ENCODE measurements at places on chromosomes 5 and 9.

GRCh38 chr5:63959177-63959982 lies 2.9 kb downstream of the HTR1A start:
- no peak for DNase-seq

DNA sequence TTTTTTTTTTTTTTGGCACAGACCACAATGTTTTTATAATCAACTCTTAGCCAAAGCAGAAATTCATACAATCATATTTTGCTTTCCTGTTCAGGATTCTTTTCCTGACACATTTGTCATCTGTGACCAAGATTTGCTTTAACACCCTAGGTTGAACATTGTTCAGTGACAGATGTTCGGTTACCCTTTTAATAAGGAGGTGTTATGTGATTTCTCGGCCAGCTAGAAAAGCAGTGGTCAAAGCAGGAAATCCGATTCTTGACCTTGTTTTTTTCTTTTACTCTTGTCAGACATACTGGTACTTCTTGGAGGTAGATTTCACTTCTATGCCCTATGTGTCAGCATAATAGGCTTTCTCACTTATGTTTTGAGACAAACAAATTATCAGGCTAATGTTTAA lies 335.3 kb upstream of the ACTBL2 start:
- no peak for DNase-seq

DNA sequence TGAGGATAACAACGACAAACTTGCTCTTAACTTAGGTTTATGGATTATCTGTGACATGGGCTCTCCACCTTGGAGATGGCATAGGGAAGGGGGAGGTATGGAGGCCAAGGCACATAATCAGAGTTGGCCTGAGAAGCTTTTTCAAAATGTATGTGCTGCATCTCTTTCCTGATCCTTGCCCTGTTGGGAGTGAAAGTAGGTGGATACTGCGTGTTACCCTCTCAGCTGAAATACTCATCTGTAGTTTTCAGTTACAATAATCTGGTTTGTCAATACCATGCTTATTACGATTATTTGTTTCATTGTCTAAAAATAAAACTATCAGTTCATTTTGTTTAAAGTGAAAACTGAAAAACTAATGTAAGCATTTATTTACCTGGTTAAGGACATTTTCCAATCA lies 86.7 kb downstream of the SLC44A1 start:
- DNase-seq: no peak

- no peak for DNase-seq
Measured at GRCh38 chr9:6197330-6197729, 18.3 kb upstream of the IL33 start.

DNA sequence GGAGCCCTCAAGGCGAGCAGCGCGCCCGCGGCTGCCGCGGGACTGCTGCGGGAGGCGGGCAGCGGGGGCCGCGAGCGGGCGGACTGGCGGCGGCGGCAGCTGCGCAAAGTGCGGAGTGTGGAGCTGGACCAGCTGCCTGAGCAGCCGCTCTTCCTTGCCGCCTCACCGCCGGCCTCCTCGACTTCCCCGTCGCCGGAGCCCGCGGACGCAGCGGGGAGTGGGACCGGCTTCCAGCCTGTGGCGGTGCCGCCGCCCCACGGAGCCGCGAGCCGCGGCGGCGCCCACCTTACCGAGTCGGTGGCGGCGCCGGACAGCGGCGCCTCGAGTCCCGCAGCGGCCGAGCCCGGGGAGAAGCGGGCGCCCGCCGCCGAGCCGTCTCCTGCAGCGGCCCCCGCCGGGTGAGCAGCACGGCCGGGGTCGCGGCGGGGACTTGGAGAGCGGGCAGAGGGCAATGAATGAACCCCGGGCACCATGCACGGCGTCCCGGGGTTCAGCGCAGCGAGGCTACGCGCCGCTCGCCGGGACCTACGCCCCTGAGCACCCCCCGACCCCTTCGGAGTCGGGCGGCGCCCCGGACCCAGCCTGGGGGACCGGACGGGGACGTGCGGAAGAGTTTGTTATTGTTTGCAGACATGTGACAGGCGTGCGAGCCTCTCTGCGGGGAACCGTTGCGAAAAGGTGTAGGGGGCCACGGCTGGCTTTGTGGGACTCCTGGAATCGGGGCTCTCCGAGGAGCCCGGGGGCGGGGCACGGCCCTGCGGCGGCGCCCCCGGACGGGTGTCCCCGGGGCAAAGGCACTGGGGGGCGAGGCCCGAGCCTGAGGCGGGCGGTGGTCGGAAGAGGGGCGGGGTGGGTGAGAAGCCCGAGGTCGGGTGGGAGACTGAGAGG lies 553 bp downstream of the MAP3K1 start:
- DNase-seq: no peak

DNA sequence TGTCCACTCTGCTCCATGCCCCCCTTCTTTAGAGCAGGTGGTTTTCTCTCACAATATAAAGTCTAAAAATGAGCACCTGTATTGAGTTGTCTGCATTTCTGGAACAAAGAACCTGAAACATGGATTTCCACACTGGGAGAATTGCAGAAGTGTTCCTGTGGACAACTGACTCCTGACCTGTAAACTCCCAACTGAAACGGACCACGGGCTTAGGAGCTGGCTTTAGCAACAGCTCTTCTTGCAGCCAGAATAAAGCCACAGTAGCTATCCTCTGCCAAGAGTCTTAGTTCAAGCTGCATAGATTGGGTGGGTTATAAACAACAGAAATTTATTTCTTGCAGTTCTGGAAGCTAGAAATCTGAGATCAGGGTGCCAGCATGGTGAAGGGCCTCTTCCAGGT lies 194.7 kb downstream of the DTWD2 start:
- no peak for DNase-seq
